ENCODE measurements at places on chromosomes 12 and 14.

- DNase-seq, result no peak
Observed at GRCh38 chr14:103488960-103489359, 33.7 kb downstream of the CKB start.

- peak; percentile 30 for DNase-seq
Observed at GRCh38 chr12:109880938-109881337, 597 bp upstream of the GLTP start.

- no peak for DNase-seq
Observed at GRCh38 chr12:132404951-132405741, 75.8 kb upstream of the GALNT9 start.

DNA sequence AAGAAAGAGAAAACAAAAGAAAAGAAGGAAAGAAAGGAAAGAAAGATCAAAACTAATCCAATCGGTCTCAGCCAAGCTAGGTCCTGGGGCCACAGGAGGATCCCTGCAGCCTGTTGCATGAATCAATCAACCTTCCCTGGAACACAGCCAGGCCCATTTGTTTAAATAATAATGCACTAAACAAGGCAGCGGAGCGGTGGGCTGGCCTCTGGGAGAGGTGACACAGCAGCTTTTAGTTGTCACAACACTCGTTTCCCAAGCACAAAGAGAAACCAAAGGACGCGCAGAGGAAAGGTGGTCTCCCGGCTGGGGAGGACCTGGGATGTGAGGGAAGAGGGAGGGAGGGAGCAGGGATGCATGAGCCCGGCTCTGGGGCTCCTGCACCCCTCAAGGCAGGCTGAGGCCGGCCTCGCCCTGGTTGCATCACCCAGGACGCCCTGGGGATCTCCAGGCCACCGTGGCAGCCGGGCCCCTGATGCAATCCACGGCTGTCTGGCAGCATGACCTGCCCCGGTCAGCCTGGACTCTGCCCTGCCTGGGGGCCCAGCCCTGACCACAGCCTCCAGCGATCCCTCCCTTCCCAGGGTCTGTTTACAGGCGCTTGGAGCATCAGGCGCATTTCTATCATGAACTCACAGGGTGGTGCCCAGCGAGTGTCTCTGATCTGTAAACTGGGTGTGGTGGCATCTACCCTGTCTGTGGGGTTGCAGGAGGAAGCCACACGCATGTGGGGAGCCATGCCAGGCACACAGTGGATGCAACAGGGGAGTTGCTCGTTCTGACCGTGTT, 32.5 kb downstream of the MMP17 start:
- DNase-seq, result peak; percentile 95

DNA sequence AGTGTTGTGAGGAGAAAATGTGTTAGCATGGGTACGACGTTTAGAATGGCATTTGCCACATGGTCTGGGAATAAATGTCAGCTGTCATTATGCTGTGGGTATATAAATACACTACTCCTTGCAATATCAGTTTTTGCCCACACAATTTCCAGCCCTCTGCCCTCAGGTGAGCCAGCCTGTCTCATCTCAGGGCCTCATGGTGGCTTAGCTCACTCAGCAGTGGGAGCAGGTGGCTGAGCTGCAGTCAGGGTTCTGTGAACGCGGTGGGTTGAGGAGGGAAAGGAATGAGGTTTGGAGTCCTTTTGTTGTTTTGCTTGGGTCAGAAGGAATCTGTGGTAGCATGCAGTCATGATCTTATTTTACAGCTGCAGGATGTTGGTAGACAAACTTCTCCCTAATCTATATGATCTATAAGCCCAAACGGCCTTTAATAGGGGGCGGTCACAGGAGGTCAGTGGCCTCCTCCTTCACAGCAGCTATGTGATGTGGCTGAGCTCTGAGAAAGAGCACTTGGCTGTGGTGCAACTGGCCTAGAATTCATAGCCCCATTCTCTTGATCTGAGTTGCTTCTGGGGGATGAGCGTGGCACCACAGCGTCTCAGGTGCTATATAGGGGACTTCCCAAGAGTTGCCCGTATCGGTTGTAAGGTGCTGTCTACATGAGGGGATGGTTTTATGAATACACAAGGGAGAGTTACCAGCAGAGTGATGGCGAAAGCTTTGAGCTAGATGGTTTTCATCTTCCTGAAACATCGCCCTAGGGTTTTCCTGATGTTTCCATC, 27.8 kb upstream of the KCNA5 start:
- DNase-seq, result no peak

DNA sequence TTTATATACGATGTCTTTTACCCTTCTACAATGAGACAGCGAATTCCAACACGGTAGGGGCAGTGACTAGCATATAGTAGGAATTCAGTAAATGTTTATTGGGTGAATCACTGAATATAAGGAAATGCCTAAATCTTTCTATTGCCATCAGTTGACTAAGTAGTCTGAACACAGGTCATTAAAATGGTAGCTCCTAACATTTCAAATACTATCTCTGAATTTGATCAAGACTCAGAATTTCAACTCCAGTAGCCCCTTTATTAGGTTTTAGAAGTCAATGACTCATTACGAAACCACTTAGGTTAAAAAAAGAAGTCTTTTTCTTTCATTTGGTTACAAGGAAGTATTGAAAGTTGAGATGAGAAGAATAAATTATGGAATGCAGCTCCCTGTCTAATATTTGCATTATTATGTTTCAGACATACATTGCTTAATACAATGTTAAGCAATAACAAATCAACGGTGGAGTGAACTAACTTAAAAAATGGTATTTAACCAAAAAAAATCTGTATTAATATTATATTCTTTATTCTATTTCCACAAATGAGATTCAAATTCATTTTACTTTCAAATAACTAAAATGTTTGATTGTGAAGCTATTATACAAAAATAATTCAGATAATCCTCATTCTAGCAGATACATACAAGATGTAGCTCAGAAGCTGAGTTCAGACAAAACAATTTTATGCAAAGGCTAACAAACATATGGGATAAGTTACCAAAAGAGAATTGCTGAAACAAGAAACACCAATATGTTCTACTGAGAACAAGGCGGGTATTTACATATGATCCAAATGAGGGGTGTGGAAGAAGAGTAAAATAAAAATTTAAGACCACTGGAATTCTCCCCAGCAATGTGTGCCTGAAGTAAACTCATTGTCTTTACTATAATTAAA, 302.7 kb downstream of the CEP128 start:
- peak; percentile 96 for DNase-seq

DNA sequence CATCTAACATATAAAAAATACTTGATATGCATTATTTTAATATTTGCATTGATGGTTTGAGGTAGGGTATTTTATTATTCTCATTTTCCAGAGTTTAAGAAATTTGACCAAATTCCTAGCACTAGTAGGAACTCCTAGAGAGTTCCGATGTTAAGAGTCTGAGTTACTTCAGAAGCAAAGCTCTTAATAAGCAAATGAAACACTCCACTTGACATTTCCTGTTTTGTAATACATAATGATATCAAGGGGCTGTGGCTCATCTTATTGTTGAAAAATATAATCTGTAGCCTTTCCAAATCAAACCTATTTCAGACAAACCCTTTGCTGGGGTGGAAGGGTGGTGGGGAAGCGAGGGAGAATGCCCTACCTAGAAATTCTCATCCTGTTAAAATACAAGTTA, 355.5 kb downstream of the DIO2 start:
- no peak for DNase-seq

DNA sequence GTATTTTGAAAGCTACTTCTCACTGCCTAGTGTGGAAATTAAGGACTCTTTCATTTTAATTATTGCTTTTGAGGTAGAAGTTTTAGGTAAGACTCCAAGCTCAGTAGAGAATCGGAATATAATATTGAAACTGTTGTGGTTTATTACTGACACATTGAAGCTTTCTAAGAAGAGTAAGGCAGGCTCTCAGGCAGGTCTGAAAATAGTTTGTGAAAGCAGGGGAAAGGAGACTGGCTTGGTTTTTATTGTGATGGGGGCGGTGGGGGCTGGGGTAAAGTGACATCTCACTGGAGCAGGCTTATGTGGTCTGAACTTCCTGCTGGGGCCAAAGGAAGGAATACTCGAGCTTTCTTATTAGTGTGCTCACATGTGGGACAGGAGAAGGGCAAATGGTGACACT, 79.5 kb downstream of the OTOGL start:
- DNase-seq, result no peak

GRCh38 chr12:6165395-6165794, 34.8 kb upstream of the CD9 start:
- no peak for DNase-seq

GRCh38 chr12:7693793-7694192, 1.8 kb downstream of the GDF3 start:
- no peak for DNase-seq

DNA sequence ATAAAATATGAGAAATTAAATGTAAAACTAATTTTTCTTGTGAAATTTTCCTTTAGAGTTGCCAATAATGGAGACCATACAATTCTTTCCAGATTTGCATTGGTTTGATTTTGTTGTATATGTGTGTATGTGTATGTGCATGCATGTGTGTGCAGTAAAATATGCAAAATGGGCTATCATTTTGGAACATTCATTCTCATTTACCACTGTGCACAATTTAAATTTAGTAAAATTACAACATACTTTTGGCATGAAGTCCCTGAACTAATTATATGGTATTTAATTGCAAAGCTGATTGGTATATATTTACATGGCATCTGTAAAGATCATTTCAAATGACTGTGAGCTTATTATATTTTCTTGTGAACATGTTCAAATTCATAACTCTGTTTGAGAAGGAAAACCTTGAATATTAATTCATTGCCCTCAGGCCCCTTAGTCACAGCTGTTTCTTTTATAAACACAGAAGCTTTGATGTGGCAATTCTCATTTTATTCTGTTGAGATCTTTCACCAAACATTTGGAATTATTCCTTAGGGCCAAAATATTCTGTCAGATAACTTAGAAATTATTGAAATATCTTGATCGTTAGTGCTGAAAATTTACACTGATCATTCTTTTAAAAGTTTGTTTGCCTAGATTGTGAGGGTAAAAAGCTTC, 17.6 kb downstream of the KERA start:
- DNase-seq, result no peak

DNA sequence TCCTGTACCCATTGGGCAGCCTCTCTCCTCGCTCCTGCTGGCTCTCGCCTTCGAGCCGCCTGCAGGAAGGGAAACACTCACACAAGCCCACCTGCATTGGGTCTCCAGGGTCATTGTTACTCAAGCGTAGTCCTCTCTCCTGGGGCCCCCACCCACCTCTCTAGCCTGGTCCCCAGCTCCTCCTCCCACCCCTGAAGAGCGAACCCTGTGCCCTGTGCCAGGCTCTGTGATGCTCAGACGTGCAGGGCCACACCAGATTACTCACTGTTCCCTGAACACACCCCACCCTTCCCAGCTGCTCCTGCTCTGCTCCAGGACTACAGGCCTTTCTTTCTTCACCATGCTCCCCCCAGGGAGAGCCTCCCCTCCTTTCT, 88.1 kb downstream of the NINJ2 start:
- no peak for DNase-seq

GRCh38 chr14:87409393-87409792, 583.6 kb downstream of the GALC start:
- no peak for DNase-seq

- peak; percentile 59 for DNase-seq
Observed at GRCh38 chr14:32382704-32383103, 53.6 kb downstream of the AKAP6 start.

DNA sequence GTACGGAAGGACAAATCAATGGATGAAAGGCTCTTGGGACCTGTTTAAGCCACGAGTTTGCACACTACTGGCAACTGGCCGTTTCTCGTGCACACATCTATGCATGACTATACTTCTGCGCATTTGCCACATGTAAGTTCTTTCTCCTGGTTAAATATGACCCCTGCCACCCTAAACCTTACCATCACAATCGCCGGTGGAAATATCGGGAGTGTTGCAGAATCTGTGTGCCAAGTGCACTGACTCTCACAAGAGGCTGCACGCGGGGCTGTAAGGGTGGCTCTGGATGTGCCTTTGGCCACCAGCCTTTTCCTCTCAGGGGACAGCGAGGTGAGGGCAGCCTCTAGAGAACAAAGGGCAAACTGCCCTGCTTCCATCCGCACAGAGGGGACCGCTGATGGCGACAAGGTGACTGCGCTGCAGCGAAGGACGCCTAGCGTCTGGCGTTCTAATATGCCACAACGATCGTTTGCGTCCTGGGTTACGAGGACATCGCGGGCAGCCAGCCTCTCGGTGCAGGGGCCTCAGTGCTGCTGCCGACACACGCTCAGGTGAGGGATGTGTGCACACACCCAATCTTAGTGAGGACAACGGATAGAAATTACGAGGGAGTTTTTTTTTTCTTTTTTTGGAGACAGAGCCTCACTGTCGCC, 232.2 kb downstream of the PCNX1 start:
- DNase-seq, result no peak

DNA sequence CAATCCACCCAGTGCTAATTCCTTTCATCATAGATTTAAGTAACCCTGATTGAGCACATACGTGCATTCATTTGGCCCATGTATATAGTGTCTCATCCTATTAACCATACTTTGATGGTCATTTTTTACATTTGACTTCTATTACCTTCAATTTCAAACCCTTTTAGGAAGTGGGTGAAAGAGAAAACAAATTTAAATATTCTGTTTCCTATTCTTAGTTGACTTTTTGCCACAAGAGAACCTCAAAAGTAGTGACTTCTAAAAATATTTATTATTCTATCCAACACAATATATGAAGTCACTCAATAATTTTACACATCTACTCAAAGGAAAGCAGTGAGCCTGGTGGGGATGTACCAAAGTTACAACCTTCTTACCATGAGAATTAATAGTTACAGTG, 164.9 kb downstream of the CEP128 start:
- no peak for DNase-seq

GRCh38 chr12:95131589-95132340, 58.3 kb upstream of the NR2C1 start:
- no peak for DNase-seq

DNA sequence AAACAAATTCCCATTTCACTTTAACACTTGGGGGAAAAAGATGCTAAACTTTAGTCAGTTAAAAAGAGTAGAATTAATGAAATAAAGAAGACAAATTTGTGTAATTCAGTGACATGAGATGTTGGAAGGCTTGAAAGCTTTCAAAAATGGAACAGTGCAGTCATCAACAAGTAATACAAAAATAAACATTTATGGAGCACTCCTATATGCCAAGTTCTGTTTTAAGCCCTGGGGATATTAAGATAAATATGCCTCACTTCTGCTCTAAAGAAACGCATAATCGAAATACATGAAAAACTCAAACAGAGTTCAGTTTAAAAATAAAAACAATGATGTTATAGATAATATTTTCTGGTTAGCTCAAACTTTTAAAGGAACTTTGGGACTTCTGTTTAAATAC, 93.0 kb downstream of the KCNH5 start:
- no peak for DNase-seq

GRCh38 chr12:91144053-91144452, 32.8 kb upstream of the LUM start:
- DNase-seq, result peak; percentile 69

All from PC-3 (cell line).